ENCODE measurements at places on chromosomes 1 and 21.

DNA sequence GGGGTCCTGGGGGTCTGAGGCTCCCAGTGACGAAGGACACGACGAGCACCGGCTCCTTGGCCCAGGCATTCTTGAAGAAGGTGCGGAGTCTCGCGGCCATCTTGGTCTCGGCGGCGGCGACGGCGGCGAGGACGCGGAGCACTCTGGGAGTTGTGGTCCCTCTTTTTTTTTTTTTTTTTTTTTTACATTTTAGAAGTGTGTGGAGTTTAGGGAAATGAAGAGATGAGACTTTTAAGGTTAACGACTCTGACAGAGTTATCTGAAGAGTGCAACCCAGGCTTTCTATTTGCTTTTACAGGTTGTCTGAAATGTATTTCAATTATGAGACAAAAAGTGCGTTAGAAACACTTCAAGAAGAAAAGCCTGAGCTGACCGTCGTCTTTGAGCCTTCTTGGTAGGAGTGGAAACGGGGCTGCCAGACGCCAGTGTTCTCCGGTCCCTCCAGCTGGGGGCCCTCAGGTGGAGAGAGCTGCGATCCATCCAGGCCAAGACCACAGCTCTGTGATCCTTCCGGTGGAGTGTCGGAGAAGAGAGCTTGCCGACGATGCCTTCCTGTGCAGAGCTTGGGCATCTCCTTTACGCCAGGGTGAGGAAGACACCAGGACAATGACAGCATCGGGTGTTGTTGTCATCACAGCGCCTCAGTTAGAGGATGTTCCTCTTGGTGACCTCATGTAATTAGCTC is 9.7 kb downstream of the OR2B11 start:
- no peak for DNase-seq

DNA sequence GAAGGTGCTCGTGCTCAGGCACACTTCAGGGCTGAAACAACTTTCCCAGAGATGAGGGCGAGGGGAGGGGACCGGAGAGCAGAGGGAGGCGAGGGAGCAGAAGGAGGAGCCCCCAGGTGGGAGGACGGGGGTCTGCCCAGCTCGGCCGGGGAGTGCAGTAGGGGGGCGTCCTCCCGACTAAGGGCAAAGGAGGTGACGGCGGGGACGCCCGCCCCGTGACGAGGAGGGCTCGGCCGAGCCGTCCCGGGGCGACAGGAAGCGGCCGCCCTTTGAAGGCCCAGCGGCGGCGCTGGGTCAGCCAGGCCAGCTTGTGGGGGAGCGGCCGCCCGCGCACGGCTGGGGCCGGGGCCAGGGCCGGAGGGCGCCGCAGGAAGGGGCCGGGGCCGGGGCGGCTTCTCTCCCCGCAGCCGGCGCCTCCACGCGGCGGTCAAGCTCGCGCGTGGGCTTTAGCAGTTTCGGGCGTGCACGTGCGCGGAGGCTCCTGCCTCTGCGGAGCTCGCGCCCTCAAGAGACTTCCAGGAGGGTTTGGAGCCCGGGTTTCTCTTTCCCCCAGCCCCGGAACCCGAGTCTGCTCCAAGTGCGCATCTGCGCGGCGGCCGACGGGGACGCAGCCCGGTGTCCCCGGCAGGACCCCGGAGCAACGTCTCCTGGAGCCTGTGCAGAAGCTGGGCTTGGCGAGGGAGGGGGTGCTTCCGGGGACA is 100.8 kb upstream of the SLC45A1 start:
- no peak for DNase-seq

DNA sequence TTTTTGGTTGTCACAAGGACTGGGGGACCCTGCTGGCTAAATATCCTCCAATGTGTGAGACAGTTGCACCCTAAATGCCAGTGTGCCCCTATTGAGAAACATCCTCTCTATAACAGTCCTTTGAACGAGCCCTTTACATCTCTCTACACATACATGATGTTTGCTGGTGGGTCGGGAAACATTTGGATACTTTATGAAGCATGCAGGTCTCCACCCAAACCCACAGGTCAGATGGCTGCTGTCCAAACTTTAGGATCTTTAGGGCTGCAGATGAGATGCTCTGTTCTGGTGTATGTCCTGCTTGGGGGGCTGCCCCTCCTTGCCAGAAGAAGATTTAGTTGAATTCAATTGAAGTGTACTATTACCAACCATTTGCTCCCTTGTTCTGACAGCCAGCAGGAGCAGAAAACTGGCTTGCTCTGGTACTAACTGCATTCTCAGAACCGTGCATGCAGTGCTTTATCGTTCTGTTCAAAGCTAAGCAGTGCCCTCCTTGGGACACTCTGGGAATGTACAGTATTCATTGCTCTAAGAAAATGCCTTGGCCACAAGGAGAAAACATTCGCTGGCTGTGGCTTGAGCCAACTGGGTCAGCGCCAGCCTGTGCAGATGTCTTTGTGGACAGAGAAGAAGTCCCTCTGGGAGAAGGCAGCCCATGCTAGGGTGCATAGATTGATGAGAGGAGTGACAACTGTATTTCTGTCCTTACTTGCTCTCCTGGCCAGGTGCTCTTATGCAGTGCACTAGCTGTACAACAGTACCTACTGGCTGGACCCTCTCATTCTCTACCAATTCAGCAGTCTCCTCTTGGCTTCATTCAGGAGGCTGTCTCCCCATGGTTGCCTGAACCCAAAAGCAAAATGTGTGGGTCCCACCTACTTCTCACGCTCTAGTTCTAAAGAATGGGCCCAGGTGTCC is 61.4 kb upstream of the DIRAS3 start:
- DNase-seq, result peak; percentile 76

DNA sequence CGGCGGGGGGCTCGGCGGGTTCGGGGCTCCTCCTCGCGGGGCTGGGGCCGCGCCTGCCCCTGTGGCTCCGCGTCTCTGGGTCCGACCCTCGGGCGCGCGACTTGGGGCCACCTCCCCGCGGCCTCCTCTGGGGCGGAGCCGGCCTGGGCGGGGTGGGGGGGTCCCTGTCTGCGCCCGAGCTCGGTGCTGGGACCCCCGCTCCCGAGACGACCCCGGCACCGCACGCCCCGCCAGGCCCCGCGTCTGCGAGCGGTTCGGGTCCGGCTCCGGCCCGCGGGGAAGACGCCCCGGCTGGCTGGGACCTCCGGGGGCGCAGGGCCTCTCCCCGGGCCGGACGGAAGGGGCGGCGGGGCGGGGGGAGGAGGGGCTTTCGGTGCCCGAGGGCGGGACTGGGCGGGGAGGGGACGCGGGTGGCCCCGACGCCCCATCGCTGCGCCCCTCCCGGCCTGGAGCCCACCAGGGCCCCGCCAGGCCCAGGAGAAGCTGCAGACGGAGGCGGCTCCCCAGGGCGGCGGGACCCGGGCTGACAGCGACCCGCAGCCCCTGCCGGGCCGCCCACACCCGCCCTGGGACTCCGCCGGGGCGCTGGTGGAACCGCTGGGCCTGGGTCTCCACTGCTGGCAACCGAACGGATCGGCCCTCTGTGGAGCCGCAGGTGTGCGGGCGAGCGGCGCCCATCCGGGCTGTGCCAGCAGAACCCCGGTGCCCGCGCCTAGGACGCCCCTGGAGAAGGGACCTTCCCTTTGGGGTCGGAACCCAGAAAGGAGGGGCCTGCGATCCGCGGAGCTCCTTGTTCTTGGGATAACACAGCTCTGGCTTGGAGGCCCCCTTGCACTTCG is 610 bp downstream of the COL6A2 start:
- DNase-seq, result no peak

DNA sequence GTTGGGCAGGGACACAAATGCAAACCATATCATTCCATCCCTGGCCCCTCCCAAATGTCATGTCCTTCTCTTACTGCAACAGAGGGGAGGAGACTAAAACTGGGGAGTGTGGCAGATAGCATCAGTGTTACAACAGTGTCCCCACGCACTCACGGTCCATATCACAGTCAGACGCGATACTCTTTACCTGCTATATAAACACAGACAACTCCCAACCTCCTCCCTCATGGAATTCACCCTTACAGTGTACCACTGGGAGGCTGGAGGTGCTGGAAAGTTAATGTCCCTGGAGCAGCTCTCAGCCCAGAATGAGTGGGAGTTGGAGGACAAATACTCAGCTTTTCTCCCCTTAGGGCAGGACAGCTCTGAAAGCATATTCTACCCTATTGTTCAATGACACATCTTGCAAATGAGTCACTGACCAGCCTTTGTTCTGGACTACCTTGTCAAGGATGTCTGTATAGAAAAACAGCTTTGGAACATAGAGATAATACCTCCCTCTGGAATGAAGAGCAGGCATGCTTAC is 445.9 kb downstream of the SETD4 start:
- no peak for DNase-seq

GRCh38 chr1:55262822-55263221 is 47.7 kb upstream of the USP24 start:
- no peak for DNase-seq

- no peak for DNase-seq
Measured at GRCh38 chr21:25559746-25560145, 47.5 kb downstream of the MRPL39 start.

Data from ACHN (cell line).